ENCODE measurements at places on chromosomes 13 and 19.
A peak's percentile ranks its signal among the peaks of the same experiment; 100 is the strongest.

DNA sequence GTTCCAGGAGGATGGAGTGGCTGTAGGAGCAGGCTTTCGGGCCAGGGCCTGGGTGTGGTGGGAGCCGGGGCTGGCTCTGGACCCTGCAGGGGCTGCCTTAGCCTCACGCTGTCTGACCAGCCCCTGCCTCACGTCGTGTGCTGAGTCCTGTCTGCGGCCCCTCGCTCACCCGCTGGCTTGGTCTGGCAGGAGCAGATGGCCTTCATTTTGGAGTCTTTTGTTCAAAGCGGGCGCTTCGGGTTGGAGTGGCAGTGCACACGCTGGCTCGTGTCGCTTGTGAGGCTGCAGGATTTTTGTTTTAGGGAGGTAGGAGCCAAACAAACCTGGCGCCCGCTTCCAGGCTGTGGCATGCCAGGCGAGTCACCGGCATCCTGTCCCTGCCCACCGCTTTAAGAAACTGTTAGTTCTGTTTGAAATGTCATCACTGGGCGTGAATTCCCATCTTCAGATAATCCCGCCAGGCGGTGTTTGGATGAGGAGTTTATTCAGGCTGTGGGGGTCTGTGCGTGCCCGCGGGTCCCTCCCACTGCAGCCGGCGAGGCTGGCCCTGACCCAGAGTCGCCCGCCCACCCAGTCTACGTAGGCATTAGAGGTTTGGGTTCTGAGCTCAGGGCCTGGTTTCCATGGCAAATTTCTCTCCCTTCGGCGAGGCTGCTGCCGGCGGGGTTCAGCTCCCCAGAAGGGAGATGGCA is 89.8 kb downstream of the KDM4B start:
- DNase-seq: no peak

DNA sequence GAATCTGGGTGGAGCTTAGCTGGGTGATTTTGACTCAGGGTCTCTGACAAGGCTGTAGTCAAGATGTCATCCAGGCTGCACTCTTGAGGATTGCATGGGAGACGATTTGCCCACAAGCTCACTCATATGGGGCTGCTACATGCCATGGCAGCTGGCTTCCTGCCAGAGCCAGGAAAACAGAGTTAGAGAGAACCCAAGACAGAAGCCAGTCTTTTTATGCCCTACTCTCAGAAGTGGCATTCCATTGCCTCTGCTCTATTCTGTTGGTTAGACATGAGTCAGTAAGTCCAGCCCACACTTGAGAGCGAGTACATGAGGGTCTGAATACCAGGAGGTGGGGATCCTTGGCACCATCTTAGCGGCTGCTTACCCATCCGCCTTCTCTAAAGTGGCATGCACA is 9.5 kb downstream of the POLR1D start:
- no peak for DNase-seq

- no peak for DNase-seq
Observed at GRCh38 chr13:42405665-42406390, 133.9 kb downstream of the AKAP11 start.

DNA sequence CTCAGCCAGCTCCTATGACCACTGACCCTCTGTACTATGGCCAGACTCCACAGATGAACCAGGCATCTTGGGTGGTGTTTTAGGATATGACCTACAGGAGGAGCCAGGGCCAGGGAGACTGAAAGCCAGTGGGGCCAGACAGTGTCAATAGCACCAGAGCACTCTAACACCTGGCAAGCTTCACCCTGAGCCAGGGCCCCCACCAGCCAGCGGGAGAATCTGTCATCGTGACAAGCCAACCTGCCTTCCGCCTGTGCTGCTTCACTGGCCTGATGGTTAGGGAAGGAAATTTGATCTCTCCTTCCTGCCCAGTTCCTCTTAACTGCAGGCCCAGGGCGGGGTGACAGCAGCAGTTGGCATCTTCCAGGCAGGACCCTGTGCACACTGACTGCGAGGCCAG is 222.4 kb downstream of the UQCRFS1 start:
- DNase-seq: no peak

DNA sequence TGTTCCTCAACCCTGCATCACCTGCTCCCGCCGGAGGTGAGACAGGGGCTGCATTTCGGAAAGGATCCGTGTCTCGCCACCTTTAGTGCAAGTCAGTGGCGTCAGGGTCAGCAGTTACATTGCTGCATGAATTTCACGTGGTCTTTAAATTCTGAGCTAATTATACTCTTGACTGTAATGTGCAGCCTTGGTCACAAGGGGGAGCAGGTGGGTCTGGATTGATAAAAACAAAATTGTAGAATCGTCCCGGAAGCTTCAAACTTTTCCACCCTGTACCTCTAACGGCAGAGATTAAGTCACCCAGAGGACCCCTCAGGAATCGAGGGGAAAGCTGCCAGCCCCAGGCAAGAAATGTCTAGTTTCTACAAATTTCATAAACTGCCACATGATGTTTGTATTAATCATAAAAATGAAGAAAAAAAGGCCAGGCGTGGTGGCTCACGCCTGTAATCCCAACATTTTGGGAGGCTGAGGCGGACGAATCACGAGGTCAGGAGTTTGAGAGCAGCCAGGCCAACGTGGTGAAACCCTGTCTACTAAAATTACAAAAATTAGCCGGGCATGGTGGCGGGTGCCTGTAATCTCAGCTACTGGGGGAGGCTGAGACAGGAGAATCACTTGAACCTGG is 20.2 kb downstream of the BBC3 start:
- DNase-seq: peak; percentile 63

DNA sequence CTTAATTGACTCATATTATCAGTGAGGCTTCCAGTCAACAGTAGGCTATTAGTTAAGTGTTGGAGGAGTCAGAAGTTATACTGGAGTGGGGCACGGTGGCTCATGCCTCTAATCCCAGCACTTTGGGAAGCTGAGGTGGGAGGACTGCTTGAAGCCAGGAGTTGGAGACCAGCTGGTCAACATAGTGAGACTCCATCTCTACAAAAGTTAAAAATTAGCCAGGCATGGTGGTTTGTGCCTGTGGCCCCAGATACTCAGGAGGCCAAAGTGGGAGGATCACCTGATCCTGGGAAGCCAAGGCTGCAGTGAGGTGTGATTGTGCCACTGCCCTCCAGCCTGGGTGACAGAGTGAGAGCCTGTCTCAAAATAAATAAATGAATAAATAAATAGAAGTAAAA is 53.2 kb downstream of the COMP start:
- no peak for DNase-seq

DNA sequence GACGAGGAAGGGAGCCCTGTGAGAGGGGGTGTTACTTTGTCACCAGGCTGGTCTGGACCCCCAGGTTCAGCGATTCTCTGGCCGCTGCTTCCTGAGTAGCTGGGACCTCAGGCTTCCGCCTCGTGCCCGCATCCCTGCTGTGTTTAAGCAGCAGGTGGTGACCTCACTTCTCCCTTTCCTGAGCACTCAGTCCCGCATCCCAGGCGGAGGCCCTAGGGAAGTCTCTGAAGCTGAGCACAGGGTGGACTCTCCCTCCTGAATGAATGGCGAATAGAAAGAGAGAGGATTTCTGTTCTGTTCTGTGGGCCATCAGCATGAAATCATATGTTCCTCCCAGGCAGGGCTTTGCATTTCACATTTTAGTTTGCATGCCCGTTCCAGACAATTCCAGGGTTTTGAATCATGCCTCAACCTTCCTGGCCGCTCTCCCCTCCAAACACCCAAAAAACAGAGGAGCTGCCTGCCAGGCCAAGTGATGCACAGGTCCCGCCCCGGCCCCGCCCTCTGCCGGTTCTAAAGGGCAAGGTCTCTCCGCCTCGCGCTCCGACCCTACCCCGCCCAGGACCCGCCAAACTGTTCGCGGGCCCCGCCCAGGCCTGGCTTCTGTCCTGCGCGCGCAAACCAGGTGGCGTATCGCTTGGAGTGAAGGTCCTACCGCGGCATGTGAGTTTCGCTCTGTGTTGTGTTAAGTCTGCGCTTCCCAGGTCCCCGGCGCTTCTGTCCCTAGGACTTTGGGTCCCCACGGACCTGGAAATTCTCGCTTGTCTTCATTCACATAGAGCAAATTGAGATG is 35.1 kb upstream of the ZNF808 start:
- no peak for DNase-seq

- no peak for DNase-seq
Observed at GRCh38 chr19:38073841-38074685, 150.0 kb downstream of the DPF1 start.

DNA sequence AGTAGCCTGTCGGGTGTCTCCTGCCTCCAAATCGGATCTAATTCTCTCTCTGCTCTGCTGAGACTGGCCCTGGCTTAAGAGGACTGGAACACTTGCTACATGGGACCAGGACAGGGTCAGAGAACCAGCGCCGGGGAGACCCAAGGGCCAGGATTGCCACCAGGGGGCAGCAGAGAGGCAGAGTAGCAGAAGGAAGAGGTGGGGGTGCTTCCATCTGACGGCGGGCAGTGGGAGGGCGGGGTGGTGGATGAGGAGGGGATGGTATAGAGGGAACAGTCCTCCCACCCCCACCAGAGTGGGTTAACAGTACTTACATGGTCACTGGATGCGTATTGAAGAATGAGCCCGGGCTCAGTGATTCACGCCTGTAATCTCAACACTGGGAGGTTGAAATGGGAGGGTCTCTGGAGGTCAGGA is 11.9 kb downstream of the SELENOW start:
- DNase-seq: peak; percentile 82

DNA sequence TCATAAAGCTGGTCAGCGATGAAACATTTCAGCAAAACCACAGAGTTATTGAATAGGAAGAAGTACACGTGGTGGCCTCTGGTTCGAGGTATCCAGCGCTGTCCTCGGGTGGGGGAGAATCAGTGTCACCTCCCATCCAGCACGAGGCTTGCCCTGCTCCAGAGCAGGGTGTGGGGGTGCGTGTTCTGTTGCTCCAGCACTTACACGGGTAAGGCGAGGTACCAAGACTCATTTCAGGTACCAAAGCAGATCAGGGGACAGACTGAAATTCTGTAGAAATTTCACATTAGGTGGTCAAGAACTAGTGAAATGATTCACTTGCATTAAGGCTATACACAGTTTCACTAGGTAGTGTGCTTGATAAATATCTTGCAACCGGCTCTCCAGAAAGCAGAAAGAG is 164.2 kb upstream of the SOX1 start:
- no peak for DNase-seq

GRCh38 chr19:34254698-34255432 is 511 bp downstream of the GARRE1 start:
- no peak for DNase-seq

DNA sequence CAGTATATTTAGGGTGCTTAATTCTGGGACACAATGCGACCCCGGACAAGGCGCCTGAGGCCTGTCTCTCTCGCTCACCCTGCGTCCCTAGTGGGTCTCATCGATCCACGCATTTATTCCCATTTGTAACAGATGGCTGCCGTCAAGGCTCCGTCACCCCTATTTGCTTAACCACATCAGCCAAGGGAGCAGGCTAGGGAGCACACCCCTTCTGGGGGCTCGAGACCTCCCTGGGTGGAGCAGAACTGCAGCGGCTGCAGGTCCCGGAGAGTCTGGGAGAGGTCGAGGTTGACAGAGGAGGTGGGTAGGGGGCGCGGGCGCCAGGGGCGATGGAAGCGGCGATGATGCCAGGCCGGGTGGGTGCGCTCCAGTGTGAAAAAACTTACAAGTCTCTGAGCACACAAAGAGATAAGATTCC is 507 bp downstream of the ALG5 start:
- DNase-seq: no peak
